Stimulated activated CD8-positive, alpha-beta memory T cell treated with anti-CD3 and anti-CD28 coated beads, Interleukin-4, amount 100 ng/mL, for 4 hours (primary cell): ENCODE measurements at places on chromosomes 7 and 10.

DNA sequence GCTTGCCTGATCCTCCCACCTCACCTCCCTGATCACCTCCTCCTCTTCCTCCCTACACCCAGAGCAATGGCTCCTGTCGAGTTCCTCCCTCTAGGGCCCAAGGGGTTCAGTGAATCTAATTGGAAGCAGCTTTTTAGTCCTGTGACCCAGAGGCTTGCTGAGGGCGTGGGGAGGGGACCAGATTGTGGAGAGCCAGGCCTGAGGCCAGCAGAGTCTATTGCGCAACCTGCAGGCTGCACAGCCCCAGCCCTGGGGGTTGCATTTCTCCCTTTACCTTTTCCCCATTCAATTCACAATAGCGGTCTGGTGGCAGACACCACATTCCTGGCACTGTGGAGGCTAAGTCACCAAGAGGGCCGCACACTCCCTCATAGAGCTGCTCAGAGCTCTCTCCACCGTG, 32.5 kb downstream of the GHRHR start:
- DNase-seq, result no peak

DNA sequence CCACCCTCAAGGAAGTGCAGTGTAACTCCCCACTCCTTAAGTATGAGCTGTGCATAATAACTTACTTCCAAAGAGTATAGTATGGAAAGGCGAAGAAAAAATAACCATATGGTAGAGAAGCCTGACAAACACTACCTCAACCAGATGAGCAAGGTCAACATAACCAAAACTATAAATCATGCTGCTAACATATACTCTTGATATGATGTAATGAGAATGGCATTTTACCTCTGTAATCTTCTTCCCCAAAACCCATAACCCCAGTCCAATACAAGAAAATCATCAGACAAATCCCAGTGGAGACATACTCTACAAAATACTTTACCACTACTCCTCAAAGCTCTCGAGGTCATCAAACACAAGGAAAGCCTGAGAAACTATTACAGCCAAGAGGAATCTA, 15.8 kb downstream of the OSBPL3 start:
- DNase-seq, result no peak

DNA sequence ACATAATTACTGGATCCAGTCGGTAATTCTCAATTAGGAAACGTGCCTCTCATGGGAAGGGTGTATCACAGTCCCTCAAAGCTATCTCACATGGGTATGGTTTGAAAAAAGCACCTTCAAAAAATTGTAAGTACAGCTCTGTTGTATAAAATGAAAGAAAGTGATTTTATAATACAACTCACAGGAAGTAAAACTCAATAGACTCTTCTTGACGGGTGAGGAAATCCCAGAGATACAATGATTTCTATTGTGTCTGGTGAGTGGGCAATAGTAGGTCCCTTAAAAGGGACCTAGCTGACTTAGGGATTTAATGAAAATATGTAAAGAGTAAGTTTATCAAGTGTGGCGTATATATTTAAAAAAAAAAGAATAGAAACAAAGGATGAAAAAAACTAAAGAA, 27.0 kb downstream of the TASOR2 start:
- no peak for DNase-seq

DNA sequence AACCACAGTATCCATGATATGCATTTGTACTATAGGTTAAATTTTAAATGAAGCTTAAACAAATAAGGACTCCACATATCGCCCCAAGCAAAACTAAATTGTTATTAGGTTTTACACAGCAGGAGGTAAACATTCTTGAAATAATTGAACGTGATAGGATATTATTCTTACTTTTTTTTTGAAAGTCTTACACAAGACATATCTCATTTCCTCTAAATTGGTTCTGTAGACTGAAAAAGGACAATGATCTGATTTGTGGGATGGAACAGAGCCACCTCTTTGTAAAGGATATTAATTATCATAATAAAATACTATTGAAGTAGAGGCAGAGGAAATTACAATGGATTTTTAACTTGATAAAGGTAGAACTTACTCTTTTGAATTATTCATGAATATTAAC, 155.1 kb upstream of the SEMA3D start:
- no peak for DNase-seq

- no peak for DNase-seq
These were observed 141.9 kb downstream of the DNAJB9 start for GRCh38 chr7:108711611-108712010.

- DNase-seq, result no peak
These were observed 81.1 kb downstream of the NOC3L start for GRCh38 chr10:94281654-94282053.

GRCh38 chr10:90420637-90421318, 437.1 kb downstream of the HTR7 start:
- DNase-seq, result no peak

- no peak for DNase-seq
These were observed 45.2 kb downstream of the WIPF3 start for GRCh38 chr7:29851487-29851886.

DNA sequence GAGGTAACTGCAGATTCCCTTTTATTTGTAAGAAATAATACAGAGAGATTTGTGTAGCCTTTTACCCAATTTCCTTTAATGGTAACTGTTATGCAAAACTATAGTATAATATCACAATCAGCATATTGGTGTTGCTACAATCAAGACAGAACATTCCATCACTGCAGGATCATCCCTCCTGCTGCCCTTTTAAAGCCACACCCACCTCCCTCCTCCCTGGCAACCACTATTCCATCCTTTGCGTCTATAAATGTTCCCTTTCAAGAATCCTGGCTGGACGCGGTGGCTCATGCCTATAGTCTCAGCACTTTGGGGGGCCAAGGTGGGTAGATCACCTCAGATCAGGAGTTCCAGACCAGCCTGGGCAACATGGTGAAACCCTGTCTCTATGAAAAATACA, 13.2 kb downstream of the ACBD7 start:
- DNase-seq, result no peak

DNA sequence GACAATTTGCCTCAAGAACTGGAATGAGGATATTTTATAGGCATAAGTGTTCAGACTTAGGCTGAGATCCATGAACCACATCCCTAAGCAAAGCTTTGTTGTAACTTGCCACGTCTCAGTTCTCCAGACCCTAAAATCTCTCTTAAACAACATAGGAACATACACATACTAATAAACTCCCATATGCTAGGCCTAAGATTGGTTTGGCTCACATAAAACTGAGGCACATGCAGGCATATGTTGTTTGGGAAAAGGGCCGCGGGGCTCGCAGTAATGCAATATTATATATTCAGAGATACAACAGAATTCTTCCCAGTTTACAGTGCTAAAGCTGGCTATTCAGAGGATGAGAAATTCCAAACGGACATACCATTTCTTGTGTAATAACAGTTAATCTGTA, 61.0 kb downstream of the DOCK4 start:
- DNase-seq, result no peak

GRCh38 chr10:124447751-124448466, 1.9 kb downstream of the NKX1-2 start:
- DNase-seq, result no peak

DNA sequence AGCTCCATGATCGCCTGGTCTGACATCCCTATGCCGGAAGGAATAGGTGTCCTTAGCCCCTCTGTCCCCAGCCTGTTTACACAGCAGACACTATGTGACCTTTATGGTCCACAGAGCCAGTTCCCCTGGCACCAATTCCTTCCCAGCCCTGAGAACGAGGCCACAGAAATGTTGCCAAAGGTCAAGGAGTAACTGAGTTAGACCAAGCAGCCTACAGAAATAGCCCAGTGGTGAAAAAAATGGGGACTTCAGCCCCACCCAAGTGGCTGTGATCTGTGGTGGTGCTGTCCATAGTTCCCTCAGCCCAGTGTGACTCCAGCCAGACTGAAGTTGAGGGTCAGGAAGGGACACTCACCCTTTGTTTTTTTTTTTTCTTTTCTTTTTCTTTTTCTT, 2.5 kb downstream of the PGAM2 start:
- DNase-seq, result no peak

DNA sequence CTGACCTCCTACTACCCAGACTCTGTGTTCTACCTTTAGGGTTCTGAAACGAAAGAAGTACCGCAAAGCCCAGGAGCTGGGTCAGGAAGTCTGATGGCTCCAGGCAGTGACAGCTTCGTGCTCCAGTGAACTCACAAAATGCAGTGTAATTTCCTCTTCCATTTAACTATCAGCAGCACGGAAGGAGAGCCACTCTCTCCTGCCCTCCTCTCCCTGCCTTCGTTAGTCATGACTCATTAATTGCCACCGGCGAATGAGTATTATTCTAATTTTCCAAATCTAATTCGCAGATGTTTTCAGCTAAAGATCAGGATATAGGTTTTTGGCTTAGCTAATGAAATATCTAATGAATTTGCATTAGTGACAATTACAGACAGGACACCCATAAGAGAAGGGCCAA, 1262.0 kb downstream of the TYW1 start:
- no peak for DNase-seq

DNA sequence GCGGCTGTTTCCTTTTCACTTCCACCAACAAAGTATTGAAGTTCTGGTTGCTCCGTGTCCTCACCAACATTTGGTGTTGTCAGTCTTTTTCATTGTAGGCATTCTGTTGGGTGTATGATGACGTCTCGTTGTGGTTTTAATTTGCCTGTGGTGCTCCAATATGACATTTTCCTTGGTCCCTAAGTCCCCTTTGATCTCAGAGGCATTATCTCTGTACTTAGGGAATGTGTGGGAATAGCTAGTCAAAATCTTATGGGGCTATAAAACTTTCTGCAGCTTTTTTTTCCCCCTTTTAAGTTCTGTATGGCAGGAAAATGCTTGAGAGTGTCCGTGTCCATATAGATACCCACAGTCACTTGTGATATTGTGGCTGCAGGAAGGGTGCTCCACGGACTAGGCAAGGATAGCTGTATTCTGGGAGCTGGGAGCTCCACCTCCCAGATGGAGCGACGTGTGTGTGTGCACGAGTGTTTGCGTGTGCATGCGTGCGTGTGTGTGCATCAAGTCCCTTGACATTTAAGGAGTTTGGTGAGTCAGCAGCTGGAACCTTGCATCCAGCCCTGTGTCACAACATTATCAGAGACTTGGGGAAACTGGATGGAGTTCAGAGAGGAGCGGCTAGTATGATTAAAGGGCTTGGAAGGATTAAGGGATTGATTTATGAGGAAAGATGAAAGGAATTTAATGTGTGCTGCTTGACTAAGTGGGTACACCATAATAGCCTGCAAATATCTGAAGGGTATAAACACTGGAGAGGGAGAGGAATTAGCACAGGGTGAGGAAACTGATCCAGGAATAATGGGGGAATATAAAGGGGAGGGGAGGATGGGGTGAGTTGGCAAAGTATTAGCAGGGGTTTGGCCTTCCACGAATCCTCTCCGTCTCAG, 66.8 kb downstream of the LRMDA start:
- DNase-seq, result no peak

DNA sequence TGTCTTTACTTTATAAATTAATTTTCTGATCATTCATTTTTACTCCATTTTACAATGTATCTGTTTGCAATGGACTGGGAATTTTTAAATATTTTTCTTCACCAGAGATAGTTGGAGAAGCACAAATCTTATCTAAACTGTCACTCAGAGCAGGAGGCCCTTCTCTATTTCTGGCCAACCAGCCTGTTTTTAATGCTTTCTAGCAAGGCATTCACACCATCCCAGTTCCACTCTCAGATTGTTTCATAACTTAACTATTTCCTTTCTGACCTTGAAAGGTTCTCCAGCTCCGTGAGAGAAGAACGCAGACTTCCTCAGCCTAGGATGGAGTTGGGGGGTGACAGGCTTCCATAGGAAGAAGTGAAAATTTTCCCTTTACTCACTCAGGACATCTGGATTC, 155.8 kb downstream of the SKIDA1 start:
- no peak for DNase-seq

DNA sequence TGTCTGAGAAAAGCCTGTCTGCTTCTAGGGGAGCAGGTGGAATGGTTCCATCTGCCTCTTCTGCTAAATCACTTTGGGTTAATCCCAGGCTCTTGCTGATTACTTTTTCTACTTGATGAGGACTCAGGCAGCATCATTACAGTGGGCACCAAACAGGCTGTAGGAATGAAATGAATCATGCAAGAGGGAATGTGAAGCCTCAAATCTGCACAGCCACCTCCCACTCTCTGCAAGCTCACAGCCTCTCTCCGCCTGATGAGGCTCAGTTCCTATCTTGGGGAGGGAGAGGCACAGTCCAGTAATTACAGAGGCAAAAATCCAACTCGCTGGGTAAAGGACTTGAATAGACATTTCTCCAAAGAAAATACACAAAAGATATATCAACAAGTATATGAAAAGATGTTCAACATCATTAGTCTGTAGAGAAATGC, 34.0 kb downstream of the HSPA12A start:
- DNase-seq, result no peak

GRCh38 chr7:836429-836828, 4.2 kb downstream of the SUN1 start:
- no peak for DNase-seq

- no peak for DNase-seq
These were observed 36.5 kb downstream of the RPA3 start for GRCh38 chr7:7681936-7682329.

DNA sequence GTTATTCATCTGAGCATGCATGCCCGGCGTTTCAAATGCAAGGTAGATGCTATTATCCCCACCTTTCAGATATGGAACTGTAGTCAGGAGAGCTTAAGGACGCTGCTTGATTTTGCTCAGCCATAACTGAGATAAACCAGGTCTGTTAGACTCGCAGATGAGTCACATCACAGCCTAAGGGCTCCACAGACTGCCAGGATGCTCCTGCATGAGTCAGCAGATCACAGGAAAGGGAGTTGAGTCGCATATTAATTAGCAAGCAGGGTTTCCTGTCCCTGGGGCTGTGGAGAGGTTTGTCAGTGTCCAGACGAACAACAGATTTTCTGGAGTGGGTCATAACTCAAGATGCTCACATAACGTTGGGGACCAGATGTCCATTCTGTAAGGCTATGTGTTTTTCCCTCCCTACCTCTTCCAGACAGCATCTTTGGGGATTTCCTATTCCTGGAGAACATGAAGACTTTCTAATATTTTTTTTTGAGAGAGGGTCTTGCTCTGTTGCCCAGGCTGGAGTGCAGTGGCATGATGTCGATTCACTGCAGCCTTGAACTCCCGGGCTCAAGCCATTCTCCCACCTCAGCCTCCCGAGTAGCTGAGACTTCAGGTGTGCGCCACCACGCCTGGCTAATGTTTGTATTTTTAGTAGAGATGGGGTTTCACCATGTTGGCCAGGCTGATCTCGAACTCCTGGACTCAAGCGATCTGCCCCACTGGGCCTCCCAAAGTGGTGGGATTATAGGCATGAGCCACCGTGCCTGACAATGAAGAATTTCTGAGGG, 36.7 kb downstream of the PFKFB3 start:
- DNase-seq, result peak; percentile 31

DNA sequence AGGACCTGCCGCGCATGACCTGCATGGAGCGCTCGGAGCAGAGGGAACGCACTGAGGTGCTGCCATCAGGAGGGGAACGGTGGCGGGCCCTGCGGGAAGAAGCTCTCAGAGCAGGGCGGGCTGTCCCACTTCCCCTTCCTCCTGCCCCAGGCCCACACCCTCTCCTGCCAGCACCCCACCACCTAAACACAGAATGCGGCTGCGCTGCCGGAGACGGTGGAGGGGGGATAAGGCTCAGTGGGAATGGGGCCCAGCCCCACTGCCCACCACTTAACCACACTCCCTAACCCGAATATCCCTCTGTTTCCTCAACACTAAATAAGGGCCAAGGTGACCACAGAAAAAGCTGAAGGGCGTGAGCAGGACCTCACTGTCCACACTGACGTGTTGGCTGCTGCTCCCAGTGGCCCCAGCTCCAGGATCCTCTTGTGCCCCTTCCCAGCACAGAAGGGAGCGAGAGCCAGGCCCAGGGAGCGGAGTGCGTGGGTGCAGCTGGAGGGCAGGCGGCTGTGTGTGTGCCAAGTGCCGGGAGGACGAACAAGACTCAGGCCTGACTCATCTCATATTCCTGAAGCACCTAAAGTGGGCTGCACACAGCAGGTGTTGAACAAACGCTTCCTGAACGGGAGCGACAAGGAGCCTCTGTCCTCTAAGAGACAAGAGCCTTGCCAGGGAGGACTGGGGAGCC, 116.8 kb downstream of the MAD1L1 start:
- DNase-seq, result no peak
